H7 (cell line): ENCODE measurements at places on chromosomes 2 and 18. TPM values are rescaled to one million over a fixed set of nuclear protein-coding genes. Genes with fewer than 3 reads are reported as not detected.

The PCARE gene
- not detected in 2 replicates for total RNA-seq

DNA sequence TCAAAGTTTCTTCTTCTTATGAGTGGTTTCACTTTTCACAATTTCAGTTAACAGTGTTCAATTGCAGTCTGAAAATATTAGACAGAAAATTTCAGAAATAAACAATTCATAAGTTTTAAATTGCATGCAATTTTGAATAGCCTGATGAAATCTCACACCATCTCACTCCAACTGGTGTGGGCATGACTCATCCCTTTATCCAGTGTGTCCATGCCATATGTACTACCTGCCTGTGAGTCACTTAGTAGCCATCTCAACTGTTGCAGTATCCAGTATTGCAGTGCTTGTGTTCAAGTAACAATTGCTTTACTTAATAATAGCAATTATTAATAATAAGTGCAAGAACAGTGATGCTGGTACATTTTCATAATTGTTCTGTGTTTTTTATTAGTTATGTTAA, 1202.5 kb downstream of the DSC3 start:
- DNase-seq, result no peak

The SGPP2 gene
- total RNA-seq, result not detected in 2 replicates

- DNase-seq, result peak; percentile 6
These were observed 33.4 kb downstream of the MFSD6 start for GRCh38 chr2:190441564-190441963.

GRCh38 chr2:48284621-48285212, 245.2 kb upstream of the STON1 start:
- DNase-seq, result no peak

- no peak for DNase-seq
These were observed 1311.7 kb upstream of the CDH2 start for GRCh38 chr18:29488617-29489016.

DNA sequence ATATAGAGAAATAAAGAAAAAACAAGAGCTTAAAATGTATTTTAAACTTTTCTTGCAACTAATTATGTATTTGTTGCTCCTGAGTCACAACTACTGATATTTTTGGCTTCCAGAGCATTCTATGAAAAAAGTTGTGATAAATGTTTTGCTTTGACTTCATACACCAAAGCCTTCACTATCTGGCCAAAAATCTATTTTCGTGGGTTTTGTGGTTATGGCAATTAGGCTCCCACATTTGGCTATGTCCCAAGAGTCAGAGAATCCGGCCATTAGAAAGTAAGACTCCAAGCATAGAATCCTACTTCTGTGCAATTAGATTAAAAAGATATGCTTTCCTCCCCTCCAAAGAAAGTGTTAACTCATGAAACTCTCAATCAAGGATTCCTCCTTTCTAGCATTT, 1456.1 kb upstream of the ACVR2A start:
- no peak for DNase-seq

DNA sequence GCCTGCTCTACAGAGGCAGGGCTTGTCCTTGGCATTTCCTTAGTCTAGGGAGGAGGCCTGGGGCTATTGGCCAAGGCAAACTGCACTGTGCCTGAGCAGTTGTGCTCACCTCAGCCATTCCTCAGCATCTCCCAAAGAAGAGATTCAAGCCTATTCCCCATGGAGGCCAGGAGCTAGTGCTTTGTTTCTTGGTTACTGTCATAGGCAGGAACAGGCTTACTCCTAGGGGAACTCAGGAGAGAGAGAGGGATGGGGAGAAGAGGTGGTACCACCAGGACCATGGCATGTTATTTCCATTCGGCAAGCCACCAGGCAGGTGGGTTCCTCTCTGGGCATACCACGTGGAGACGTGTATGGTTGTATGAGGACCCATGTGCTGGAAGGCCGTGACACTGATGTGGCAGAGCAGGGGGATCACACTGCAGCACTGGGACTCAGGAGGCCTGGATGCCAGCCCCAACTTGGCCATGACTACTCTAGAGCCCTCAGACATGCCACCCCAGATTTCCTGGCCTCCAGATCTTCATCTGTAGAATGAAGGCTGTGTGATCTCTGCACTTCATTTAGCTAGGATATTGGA, 233.7 kb downstream of the LOXHD1 start:
- DNase-seq, result no peak

The CDH2 gene
- total RNA-seq, result 101 and 106 TPM in 2 replicates

The SKOR2 gene
- 0.07 and 0.15 TPM in 2 replicates for total RNA-seq

GRCh38 chr18:6370410-6370809, 44.3 kb downstream of the L3MBTL4 start:
- DNase-seq, result no peak

- peak; percentile 92 for DNase-seq
These were observed at the start of gene ZNF521 for GRCh38 chr18:25351777-25352628. Gene ZNF521, minus strand, starts transcription at chr18:25352166. Its CDS starts 1,220 bp downstream, at chr18:25350946.

- DNase-seq, result no peak
These were observed 243.8 kb upstream of the CHST9 start for GRCh38 chr18:27428716-27429475.

DNA sequence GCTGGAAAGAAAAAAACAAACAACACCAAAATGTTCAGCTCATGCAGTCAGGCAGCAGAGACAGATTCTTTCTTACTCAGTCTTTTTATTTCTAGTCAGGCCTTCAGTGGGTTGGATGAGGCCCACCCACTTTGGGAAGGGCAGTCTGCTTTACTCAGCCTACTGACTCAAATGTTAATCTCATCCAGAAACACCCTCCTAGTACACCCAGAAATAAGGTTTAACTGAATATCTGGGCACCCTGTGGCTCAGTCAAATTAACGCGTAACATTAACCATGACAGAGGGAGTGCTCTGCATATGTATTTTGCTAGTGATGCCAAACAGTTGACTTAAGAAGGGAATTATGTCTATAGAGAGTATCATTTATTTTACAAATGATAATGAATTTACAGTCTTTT, 401.6 kb downstream of the PARD3B start:
- no peak for DNase-seq

The IL36G gene
- total RNA-seq, result 0.37 TPM in 1 of 2 replicates, not detected in the other

GRCh38 chr2:54274781-54275242, 18.8 kb upstream of the TSPYL6 start:
- no peak for DNase-seq

The HES6 gene
- 52.2 and 67.4 TPM in 2 replicates for total RNA-seq

- DNase-seq, result no peak
These were observed 111.7 kb downstream of the MARCHF4 start for GRCh38 chr2:216260629-216261028.

The ALLC gene
- not detected in 2 replicates for total RNA-seq

DNA sequence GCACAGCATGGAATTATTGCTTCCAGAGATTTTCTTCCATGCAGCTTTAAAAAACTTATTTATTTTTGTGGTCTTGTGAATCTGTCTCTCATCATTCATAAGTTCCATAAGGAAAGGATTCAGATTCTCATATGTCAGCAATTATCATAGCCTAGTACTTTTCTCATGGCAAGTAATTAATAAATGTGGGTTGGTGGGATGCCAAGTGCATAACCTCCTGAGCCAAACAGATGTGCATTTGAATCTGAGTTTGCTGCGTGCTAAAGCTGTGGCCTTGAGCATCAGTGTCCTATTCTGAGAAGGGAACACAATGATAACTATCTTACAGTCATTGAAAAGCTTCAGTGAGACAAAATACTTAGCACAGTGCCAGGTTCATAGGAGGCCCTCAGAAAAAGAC, 331.9 kb downstream of the PDE11A start:
- DNase-seq, result no peak
